Activated T-helper 9 cell treated with anti-CD3 and anti-CD28 coated beads, Interleukin-2, amount 50 U/mL, for 16 hours (primary cell): ENCODE measurements at places on chromosomes 3 and 15.

- DNase-seq = no peak
Measured at GRCh38 chr3:190387578-190388213, at the start of gene CLDN16. CLDN16 (plus strand) TSS chr3:190388163; CDS start chr3:190388330, 167 bp downstream.

- DNase-seq = no peak
Measured at GRCh38 chr15:55970286-55970685, 23.1 kb downstream of the NEDD4 start.

DNA sequence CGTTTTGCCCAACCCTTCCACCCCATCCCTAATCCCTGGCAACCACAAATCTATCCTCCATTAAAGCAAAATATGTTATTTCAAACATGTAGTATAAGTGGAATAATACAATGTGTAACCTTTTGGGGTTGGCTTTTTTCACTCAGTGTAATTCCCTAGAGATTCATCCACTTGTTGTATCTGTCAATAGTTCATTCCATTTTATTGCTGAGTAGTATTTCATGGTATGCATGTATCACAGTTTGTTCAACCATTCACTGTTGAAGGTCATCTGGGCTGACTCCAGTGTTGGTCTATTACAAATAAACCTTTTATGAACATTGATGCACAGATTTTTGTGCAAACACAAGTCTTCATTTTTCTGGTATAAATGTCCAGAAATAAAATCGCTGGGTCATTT, 38.8 kb downstream of the BSN start:
- no peak for DNase-seq

- DNase-seq = no peak
Measured at GRCh38 chr3:72231439-72232196, 446.7 kb upstream of the PROK2 start.

DNA sequence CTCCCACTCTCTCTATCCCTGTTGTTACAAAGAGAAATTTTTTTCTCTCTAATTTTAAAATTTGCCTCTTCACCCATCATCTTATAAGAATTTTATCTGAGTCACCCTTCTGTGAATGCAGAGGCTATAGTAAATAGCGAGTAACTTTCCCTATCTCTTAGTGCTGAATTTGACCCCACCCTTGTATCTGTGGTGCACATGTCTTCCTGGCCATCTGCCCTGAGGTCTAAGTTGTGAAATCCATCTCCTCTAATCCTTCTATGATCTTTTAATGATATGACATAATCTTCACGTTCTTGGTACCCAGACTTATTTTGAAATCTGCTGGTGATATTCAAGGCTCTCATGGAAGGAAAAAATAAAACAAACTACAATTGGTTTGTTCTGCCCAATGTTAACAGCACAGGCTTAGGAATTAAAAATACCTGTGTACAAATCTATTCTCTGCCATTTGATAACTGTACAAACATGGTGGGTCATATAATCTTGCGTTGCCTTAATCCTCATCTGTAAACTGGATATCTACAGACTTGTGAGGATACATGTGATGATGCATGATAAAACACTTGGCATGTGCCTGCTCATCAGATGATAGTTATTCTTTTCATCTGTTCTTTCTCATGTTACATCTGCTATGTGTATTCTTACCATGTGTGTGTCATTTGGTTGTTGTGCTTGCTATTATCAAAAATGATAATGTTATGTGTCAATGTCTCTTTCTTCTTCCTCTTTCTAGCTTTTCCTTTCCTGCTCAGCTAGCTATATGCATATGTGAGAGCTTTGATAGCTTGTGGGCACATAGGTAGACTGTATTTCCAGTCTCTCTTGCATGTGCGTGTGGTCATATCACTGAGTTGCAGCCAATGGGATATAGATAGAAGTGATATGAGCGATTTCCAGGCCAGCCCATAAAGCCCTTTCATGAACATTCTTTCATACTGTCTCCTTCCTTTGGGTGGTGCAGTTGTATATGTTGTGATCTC, 13.7 kb upstream of the CCR3 start:
- no peak for DNase-seq

DNA sequence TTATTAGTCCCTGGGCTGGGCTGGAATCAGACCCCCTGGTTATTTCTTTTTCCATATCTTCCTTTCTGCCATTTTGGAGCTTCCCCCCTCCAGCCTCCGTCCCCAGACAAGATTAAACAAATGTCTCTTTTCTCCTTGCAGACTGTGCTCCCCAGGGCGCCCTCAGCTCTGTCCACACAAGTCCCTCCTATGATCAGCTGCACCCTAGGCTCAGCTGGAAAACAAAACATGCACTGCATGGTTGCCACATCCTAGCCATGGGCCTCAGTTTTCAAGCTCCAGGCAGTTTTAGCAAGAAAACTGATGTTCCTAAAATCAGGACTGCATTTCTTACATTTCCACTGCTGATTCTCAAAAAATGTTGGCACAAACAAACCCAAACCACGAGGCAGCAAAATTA, 23.5 kb upstream of the RFTN1 start:
- DNase-seq = no peak

- DNase-seq = peak; percentile 33
Measured at GRCh38 chr15:44066211-44066827, 128.8 kb downstream of the FRMD5 start.

- no peak for DNase-seq
Measured at GRCh38 chr15:100836501-100836900, 43.1 kb upstream of the ALDH1A3 start.

- DNase-seq = no peak
Measured at GRCh38 chr3:43894176-43895049, 203.7 kb downstream of the ABHD5 start.

DNA sequence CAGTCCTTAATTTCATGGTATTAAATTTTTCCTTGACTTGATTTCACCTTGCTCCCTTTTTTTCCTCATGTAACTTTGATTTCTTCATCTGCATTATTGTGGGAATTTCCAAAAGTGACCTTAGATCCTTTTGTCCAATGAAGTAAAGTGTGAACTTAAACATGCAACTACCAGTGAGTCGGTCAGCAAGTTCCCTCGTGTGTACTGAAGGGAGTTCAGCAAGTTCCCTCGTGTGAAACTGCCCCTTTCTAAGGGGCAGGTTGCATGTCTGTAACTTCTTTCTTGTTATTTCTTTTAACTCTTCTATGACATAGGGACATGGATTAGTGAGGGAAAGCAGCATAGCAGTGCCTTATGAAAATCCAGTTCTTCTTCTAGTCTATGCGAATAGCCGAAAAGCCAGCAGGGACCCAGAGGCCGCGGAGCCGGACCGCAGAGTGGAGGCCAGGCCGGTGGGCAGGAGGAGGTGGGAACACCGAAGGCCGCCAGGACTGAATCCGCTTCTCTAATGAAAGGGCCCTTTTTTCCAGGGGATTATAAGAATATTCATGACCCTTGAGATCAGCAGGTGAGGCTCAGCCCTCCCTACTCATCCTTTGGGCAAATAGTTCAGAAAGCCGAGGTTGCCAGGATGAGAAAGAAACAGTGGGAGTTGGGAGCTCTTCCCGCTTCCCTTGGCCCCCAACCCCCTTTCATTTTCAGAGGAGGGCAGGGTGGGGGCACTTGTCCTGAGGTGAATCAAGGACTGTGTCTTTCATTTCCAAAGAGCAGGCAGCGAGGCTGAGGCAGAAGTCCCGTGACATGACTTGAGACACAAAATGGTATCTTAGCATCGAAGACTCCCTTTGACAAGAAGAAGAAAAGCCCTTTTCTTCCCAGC, 117.5 kb downstream of the OPA1 start:
- DNase-seq = no peak

- DNase-seq = no peak
Measured at GRCh38 chr3:146104068-146104467, 56.9 kb downstream of the PLOD2 start.

DNA sequence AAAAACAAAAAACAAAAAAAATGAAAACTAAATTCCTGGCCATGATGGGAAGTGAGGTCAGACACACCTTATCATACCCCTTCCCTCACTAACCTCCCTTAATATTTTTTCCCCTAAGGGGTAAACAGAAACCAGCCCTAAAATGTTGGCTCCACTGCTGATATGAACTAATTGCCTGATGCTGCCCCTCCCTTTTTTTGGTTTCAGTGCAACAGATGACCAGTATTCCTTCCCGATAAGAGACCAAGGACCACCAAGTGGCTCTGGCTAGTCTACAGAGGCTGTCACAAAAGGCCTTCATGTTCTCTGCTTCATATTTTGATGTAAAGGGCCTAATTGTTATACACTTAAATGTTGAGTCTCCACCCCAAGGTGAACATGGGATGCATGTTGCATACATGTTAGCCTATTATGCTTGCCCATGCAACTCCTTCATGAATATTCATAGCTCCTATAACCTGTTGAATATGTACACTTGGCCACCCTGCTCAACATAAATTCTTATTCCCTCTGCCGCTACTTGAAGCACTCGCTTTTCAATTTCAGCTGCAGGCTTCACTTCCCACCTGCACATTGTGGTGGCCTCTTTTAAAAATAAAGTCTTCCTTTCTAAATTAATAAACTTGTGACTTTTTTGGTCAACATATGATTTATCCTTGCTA, 12.3 kb upstream of the STAC start:
- no peak for DNase-seq

GRCh38 chr15:65979316-65979715, 110.0 kb downstream of the RAB11A start:
- DNase-seq = no peak

GRCh38 chr3:94083261-94083660, 20.4 kb downstream of the NSUN3 start:
- DNase-seq = no peak

DNA sequence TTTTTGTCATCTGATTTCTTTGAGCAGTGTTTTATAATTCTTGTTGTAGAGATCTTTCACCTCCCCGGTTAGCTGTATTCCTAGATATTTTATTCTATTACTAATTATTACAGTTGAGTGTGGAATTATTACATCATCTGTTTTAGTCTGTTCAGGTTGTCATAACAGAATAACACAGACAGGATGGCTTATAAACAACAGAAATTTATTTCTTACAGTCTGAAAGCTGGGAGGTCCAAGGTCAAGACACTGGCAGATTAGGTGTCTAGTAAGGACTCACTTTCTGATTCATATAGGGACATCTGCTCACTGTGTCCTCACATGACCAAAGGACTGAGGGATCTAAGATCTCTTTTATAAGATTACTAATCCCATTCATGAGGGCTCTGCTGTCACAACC, 121.3 kb upstream of the THBS1 start:
- no peak for DNase-seq

DNA sequence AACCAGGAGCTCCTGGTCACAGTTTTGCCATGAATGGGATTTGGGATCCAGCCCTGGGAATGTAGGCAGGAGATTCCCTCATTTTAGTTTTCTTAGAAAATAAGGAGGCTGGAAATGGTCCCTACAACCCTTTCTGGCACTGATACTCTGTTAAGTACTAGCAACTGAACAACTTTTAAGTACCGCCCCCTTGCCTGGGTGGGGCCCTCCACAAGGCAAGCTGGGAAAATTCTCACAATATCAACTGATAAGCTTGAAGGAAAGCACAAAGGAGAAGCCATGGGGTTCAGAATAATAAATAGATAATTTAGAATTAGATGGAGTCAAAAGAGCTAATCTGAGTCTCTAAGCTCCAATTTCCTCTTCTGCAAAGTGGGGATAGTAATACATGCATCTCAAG, 4.2 kb upstream of the DGKG start:
- no peak for DNase-seq

DNA sequence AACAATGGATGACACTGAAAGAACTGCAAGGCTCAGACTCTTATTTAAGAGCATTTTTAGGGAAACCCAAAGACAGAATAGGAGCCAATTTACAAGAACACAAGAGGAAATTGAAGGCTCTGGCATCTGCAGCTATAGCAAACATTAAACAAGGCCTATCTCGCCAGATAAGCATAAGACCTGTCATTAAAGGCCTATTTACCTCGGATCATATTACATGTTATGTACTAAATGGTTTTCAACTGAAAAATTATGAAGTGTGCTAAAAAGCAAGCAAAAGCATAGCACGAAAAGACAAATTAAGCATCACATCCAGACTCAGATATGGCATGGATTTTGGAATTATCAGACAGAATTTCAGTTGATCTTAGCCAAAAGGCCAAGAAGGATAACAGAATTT, 617.1 kb downstream of the SQOR start:
- DNase-seq = no peak

GRCh38 chr15:89648106-89649012, 6.9 kb downstream of the KIF7 start:
- DNase-seq = no peak

- no peak for DNase-seq
Measured at GRCh38 chr15:77179541-77179998, 108.7 kb upstream of the TSPAN3 start.

DNA sequence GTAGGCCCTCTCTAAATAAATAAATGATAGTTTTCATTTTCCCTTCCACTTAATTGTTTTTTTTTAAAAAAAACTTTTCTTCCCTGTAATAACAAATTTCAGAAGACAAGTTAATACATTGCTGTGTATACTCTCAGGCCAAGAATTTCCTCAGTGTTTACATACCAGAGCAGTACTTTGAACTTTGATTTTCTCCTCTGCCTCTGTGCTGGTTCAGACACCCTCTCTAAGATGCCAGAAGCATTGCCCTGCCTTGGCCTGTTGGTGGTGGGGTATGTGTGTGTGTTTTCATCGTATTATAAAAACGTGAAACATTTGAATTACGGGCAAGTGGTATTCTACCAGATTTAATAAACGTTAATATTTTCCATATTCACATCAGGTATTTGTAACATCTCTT, 70.1 kb downstream of the SMAD3 start:
- no peak for DNase-seq

GRCh38 chr15:73599934-73600333, 33.3 kb downstream of the NPTN start:
- DNase-seq = no peak

GRCh38 chr3:152232679-152233078, 36.0 kb upstream of the MBNL1 start:
- no peak for DNase-seq

DNA sequence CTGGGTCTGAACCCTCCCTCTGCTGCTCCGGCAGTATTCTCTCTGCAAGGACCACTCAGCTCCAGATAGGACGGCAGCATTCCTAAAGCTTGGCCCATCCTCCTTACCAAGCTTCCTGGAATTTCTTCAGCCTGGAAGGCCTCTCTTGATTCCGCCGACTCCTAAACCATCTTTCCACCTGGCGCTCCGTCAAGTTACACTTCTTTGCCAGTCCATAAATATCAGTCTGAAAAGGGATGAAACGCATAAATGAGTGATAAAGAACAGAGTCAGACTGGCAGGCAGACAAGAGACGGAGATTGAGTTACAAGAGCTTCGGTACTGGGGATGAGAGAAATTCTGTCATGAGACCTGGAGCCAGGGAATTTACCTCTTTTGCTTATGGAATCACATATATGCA, 44.3 kb downstream of the CERS3 start:
- DNase-seq = no peak

DNA sequence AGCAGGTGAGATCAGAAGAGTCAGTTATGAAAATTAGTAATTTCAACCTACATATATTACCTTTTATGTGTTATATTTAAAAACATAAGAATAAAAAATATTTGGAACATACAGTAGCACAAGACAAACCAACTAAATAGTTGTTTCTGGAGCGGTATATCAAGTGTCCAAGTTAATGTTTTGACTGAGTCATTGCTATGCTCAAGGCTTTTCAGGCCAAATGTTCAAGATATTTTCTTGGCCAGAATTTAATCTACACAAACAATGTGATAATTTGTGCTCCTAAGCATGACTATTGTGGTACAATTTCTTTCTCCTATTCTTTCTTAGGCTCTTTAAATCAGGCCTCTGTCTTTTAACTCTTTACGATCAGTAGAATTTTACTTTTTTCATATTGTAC, 412.4 kb downstream of the RAP2B start:
- no peak for DNase-seq
